Natural killer cell treated with Interleukin-12 subunit alpha and Interleukin-12 subunit beta and Interleukin-15 and Interleukin-18, amount 100 ng/mL, for 72 hours (primary cell): ENCODE measurements at places on chromosomes 12 and 14.
A peak's percentile ranks its signal among the peaks of the same experiment; 100 is the strongest.

DNA sequence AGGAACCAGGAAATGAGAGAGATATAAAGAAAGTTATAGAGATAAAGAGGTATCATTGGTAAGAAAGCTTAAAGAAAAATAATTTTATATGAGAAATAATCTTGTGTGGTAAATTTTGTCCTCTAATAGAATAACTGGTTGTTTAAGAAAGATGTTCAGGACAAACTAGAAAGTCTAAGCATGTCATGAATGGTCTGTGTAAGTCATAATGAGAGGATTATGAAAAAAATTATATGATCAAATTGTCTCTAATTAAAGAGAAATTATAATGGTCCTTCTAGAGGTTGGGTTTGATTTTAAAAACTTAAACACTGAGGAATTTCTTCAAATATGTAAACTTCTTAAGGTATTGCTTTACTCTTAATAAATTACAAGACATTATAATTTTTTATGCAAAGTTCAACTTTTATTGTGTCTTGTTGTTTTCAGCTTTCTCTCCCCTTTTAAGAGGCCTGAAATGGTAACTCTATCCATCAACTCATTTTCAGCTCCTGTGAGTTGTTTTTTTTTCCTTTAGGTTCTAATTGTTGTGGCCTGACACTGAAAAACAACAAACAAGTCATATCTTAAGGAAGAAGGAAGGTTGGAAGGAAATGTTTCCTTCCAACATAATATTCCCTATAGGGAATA lies 88.2 kb upstream of the CNOT2 start:
- no peak for DNase-seq

- no peak for DNase-seq
These were observed 9.7 kb downstream of the DCP1B start for GRCh38 chr12:1994429-1995143.

GRCh38 chr12:103806803-103807202 lies 34.2 kb downstream of the NT5DC3 start:
- no peak for DNase-seq

GRCh38 chr14:37650356-37651037 lies 55.1 kb downstream of the TTC6 start:
- no peak for DNase-seq

GRCh38 chr12:69903548-69903947 lies 78.5 kb downstream of the MYRFL start:
- no peak for DNase-seq

- DNase-seq, result no peak
These were observed 67.4 kb upstream of the SLC38A2 start for GRCh38 chr12:46439793-46440511.

- no peak for DNase-seq
These were observed 5.3 kb upstream of the PLEKHH1 start for GRCh38 chr14:67527756-67528155.

DNA sequence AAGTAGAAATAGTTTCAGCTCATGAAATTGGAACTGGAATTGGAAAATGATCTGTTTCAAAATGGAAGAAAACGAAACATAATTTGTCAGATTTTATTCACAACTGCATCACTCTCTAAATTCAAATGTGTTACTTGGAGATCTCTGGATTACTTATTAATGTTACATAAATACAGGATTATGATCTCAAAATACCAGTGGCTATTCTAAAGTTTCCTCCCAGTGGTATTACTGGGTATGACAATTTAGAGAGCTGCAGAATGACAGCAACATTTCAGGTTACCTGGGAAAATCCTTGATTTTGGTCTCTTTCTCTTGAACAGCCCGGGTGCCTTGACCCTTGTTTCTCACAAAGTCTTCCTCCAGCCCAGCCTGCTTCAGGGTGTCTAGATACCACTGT lies 14.2 kb downstream of the FAM161B start:
- DNase-seq, result no peak

GRCh38 chr12:46523863-46524770 lies 151.5 kb upstream of the SLC38A2 start:
- no peak for DNase-seq

GRCh38 chr12:132089407-132089910 lies 54.7 kb downstream of the DDX51 start:
- DNase-seq, result no peak

DNA sequence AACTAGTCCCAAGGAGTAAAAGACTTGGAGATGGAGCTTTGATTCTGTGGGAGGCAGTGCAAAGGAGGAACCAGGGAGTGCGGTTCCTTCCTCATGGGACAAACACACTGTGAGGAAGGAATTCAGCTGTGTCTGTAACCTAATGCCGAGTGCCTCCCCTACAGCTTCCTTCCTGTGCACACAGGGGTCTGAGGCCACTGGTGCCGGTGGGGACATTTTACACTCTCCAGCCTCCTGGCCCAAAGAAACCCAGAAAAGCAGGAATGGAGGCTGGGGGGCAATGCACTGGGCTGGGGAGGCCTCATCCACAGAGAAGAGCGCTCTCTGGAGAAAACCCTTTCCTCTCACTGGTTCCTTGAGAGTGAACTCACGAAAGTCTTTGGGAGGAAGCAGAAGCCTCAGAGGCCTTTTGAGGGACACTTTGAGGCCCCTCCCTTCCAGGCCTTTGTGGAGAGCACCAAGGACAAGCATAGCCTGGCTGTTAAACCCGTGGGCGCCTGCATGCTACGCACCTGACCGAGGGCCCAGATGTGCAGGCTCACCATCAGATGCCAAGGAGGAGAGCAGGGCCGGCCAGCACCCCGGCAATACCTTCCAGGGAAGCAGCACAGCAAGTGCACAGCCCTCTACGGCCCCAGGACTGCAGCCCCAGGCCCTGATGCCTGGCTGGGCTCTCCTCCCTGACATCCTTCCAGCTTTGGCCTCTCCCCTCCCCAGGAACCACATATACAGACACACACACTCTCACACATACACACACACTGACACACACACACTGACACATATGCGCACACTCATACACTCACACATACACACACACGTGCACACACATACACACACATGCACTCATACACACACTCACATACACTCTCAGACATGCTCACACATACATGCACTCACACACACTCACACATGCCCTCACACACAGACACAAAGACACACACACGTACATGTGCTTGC lies 52.0 kb downstream of the NFKBIA start:
- no peak for DNase-seq

GRCh38 chr14:65555358-65555757 lies 142.8 kb downstream of the FUT8 start:
- DNase-seq, result no peak

- no peak for DNase-seq
These were observed 6.9 kb downstream of the SHMT2 start for GRCh38 chr12:57236201-57236924.

GRCh38 chr12:89927226-89927698 lies 218.6 kb upstream of the ATP2B1 start:
- no peak for DNase-seq

- no peak for DNase-seq
These were observed 86.5 kb downstream of the DAAM1 start for GRCh38 chr14:59274991-59275391.

DNA sequence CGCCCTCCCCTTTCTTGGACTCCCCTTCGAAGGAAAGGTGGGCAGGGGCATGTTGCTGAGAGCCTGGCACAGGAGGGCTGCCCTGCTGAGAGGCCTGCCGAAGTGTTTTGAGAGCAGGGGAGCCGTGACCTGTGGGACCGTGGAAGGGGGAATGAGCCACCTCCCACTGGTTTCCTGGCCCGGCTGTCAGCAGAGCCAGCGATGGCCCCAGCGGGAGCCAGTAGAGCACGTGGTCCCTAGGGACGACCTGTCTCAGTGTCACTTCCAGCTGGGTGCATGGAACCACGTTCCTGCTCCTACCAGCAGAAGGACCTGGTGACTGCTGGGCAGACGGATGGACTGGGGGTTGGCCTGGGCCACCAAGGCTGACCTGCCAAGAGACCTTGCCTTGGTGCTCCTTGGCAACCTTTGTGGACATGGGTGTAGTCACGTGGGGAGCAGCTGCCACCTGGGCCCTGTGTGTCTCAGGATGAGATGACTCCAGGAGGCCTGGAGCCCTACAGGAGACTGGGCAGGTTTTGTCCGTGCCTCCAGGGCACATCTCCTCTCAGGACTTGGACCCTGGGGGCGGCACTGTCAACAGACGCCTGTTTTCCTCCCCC lies 34.6 kb downstream of the BEGAIN start:
- DNase-seq, result no peak

DNA sequence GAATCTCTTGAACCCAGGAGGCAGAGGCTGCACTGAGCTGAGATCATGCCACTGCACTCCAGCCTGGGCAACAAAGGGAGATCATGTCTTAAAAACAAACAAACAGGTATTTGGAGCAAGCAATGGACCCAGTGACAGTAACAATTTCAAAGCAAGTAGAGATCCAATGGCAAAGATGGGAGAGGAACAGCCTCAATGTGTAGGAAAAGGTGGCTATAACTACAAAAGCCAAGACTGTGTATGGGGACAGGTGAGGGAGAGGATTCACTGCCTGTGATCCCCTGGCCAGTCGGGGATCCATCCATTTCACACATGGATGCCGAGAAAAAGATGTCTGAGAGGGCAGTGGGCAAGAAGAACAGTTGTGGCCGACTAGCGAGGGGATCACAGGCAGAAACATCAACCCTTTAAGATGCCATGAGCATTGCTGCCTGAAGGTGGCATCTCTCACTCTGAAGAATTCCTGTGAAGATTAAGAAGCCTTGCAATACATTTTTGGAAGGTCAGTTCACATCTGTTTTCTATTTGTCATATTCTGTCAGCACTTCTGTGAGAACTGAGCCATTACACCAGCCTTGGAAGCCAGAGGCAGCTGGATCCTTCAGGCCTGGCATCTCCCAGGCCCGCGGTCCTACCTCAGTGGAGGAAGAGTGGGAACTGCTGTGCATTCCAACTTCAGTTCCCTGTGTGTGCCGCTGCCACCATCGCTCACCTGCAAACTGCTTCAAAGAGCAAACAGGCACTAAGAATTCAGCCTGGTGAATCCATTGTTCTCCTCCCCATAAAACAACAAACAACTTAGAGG lies 54.5 kb upstream of the FRS2 start:
- no peak for DNase-seq

- DNase-seq, result no peak
These were observed 217.9 kb downstream of the AEBP2 start for GRCh38 chr12:19657118-19657731.

DNA sequence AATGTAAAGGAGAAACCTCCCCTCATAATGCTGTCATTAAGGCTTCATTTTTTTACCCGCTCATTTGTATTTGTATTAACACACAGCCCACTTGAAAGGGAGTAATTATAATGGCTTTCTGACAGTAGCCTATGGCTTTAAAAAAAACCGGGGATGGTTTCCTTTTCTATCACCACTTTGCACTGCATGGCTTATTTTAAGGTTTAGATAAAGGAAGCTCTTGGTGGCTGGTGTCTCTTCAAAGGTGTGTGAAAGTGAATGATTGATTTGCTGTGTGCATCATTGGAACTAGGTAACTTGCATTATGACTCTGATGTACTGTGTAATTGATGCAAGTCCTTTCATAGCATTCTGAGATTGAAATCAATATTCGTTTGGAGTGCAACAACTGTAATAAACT lies 80.7 kb downstream of the NPAS3 start:
- no peak for DNase-seq

DNA sequence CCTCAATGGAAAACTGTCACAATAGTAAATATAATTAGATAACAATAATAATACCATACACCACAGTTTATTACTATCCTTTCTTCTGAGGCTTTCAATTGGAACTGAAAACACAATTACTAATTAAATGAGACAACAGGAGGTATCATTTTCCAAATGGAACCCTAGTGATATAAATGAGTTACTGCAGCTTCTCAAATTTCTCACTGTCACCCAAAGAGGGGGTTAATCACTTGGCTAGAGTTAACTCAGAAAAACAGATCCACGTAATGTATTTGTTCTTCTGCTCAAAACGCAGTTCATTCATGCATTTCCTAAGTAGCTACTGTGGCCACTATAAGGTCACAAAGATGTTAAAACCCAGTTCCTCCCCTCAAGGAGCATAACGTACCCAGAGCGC lies 120.9 kb upstream of the FOXN3 start:
- no peak for DNase-seq

- no peak for DNase-seq
These were observed 74.2 kb upstream of the TTC7B start for GRCh38 chr14:90890322-90891020.

GRCh38 chr12:121839993-121840761 lies 18.5 kb downstream of the HPD start:
- no peak for DNase-seq

GRCh38 chr14:97267509-97267908 lies 470.3 kb downstream of the VRK1 start:
- DNase-seq, result no peak

GRCh38 chr12:45425426-45425825 lies 209.5 kb downstream of the ANO6 start:
- DNase-seq, result no peak

DNA sequence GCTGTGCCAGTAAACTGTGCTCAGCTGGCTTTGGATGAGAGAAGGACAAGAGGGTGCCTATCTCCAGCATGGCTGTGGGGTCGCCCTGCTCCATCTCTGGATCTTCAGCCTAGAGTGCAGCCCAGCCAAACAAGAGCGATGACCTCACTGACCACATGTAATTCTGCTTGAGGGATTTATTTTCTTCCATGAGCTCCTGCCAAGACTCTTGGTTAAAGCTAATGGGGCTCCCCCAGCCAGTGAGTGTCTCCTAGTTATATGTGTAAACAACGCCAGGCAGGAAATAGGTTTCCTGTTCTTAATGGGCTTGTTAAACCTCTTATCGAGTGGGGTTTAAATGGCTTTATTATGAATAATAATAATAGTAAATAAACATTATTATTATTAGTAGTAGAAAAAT lies 397.2 kb downstream of the NRXN3 start:
- DNase-seq, result no peak

DNA sequence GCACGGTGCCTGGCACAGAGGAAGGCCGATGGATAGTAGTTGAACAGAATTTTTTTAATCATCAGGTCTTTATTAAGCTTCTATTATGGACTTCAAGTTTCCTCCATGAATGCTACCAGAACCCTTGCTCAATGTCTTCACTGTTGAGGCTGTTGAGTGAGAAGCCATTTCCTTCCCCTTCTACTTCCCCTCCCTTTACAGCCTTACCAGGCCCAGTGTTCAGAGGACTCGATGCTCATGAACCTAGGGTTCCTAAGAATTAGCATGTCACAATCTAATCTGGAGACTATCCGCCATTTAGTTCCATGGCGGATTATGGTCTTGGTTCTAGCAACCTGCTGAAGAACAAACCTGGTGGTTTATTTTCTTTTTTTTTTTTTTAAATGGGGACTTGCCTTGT lies 17.7 kb downstream of the ETV6 start:
- DNase-seq, result no peak

GRCh38 chr12:75722714-75723200 lies 211.3 kb upstream of the KRR1 start:
- peak; percentile 73 for DNase-seq

GRCh38 chr12:106980944-106981343 lies 6.0 kb downstream of the MTERF2 start:
- no peak for DNase-seq

DNA sequence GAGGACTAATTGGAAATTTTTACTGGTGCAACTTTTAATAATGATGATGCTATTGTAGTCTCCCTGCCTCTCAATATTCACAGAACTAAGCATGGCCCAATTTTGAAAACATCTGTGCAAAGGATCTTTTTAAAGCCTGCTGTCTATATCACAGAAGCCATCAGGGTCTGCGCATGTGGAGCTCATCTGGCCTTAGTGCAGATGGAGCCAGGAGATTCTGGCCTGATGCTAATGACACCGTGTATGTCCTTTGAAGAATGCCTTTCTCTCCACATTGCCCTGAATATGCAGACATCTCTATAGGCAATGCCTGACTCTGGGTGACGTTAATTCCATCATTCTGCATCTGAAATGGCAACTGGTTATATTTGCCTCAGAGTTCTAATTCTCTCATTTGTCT lies 1205.9 kb downstream of the AACS start:
- DNase-seq, result no peak

- no peak for DNase-seq
These were observed 11.2 kb downstream of the MOK start for GRCh38 chr14:102293781-102294180.
